ENCODE measurements at places on chromosomes 2 and 18. TPM values are rescaled to one million over a fixed set of nuclear protein-coding genes. Genes with fewer than 3 reads are reported as not detected.

NEU4 gene
- not detected for total RNA-seq

ELOA2 gene
- not detected for total RNA-seq

RFTN2 gene
- 2.7 TPM for total RNA-seq

NMUR1 gene
- 1.5 TPM for total RNA-seq

SPRED2 gene
- 8.8 TPM for total RNA-seq

MYO7B gene
- total RNA-seq: not detected

SERPINB11 gene
- 13.5 TPM for total RNA-seq

ALK gene
- total RNA-seq: not detected

SATB2 gene
- total RNA-seq: 0.92 TPM

PHOSPHO2 gene
- 3.1 TPM for total RNA-seq

IL1RN gene
- 594 TPM for total RNA-seq

ALLC gene
- not detected for total RNA-seq

Measured in esophagus squamous epithelium (tissue), 5 donors.